ENCODE measurements at places on chromosomes 13 and 19.

DNA sequence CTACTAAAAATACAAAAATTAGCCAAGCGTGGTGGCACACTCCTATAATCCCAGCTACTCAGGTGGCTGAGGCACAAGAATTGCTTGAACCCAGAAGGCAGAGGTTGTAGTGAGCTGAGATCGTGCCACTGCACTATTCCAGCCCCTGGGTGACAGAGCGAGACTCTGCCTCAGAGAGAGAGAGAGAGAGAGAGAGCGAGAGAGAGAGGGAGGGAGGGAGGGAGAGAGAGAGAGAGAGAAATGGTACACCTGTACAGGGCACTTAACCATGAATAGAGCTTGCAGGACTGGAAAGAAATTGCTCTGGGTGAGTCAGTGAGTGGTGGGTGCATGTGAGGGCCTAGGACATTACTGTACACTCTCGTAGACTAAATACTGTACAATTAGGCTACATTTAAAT is 40.5 kb upstream of the SLC7A9 start:
- no peak for DNase-seq

DNA sequence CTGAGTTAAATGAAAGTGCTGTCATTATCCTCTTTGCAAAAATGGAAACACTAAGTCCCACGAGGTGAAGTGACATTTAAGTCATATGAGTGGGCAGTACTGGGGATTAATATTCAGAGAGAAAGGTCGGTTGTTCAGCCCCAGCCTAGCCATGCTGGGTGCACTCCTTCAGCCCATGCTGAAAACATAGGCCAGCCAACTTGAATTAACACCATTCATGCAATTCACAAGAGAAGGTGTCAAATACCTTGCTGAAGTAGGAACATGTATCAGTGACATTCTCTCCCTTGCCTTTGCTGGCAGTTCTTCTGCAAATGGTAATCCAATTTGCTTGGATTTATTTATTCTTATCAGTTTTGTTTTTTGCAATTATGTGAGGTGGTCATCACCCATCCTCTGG is 256.3 kb downstream of the DNAJC15 start:
- DNase-seq, result no peak

DNA sequence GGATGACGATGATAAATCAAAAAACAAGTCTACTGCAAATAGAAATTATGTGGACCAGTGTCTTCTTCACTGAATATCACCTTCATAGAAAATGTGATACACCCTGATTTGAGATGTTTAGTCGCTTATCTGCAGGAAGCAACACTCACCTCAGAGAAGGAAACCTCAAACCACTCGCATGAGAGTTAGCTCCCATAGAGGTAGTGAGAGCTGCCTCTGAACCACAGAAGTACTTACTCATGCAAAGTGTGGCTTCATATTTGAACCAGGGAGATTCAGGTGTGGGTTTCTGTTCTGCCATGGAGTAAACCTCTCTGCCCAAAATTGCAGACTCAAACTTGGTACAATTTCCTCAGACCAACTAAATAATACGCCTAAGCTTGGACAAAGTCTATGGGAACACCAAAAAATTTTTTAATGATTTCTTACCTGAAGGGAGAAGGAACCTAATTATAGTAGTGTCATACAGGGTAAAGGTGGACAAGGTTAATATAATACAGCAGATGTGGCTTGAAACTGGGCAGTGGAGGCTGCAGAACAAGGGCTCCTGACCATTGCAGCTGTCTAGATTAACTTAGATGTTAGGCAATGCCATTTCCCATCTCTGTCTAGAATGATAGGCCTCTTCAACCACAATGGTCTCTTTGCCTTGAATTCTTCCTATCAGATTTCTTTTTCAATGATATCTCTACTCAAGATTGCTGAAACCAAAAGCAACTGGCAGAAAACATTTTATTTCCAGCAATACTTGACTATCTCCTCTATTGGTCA is 29.6 kb upstream of the RCBTB2 start:
- no peak for DNase-seq

DNA sequence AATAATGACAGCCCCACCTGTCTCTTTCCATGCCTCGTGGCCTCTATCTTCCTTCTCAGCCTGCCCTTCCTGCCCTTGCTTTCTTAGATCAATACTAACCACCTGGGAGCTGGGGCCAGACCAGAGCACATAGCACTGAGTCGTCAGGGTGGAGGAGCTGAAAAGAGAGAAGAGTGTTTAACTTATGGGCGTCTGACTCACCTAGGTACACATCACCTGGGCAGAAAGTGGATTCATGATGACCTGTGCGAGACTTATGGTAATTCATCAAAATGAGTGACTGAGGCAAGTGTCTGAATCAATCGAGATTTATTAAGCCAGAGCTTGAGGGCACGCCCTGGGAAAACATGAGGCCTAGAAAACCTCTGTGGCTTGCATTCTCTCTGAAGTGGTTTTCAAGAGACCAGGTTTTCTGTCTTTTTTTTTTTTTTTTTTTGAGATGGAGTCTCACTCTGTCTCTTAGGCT is 19.2 kb downstream of the CEACAM6 start:
- DNase-seq, result no peak

DNA sequence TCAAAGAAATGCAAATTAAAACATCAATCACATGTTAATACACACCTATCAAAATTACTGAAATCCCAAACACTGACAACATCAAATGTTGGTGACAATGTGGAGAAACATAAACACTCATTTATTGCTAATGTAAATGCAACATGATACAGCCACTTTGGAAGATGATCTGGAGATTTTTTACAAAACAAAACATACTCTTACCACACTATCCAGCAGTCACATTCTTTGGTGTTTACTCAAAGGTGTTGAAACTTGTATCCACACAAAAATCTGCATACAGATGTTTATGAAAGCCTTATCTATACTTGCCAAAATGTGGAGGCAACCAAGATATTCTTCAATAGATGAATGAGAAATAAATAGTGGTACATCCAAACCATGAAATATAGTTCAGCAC is 1219.5 kb upstream of the PCDH20 start:
- DNase-seq, result no peak

DNA sequence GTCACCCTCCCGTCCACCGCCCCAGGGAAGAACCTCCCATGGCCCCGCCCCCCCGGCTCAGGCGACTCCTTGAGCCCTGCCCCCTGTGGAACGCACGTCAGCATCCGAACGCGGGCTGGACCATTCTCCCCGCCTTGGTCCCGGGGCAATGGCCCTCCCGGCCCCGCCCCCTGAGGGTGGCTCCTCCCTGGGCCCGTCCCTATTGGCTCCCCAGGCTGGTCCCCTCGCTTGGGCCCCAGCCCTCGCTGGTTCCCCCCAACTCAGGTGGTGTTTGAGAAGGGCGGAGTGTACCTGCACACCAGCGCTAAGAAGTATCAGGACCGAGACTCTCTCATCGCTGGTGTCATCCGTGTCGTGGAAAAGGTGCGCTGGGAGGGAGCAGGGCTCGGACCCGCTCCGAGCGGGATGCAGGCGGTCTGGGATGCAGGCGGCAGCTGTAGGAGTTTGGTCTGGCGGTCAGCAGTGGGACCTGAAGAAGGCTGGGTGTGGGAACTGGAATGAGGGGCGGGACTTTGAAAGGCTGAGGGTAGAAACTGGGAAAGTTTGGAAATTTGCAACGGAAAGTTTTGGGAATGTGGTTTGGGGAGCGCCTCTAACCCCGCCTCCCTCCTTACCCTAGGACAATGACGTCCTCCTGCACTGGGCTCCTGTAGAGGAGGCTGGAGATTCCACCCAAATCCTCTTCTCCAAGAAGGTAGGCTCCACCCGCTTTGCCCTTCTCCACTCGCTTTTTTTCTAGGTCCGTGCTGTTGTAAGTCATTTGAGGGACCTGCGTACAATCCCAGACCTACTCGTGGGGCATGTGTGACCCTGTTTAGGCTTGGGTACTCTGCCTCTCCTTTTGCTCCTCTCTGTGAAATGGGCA is 609 bp downstream of the TBC1D17 start:
- peak; percentile 95 for DNase-seq

DNA sequence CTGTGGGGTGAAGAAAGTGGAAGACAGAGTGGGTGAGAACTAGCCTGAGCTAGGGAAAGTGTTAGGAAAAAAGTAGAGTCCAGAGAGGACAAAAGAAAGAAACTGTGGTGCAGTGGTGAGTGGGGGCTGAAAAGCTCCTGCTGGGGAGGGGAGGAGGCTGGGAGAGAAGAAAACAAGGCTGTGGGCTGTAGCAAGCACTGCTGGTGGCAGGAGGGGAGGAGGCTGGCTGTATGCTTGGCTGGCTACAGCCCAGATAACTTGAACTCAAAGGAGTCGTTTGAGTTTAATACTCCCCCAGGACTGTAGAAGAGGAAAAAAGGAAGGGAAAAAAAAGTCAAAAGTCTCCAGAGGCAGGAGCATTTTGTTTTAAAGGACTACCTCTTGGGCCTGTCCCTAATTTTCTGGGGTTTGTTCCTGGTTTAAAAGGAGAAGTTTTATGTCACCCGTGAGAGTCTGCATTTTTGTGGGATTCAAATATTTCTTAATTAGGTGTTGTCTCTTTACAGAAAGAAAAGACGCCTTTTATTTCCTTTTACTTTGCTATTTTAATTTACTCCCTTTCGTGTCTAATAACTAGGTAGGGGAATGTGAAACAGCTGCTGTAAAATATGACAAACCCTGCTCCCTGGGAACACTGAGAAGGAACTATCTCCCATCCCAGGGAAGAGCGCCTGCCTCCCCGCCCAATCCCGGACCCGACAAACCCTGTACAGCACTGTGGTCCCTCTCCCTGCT is 21.7 kb downstream of the ZIC5 start:
- no peak for DNase-seq

DNA sequence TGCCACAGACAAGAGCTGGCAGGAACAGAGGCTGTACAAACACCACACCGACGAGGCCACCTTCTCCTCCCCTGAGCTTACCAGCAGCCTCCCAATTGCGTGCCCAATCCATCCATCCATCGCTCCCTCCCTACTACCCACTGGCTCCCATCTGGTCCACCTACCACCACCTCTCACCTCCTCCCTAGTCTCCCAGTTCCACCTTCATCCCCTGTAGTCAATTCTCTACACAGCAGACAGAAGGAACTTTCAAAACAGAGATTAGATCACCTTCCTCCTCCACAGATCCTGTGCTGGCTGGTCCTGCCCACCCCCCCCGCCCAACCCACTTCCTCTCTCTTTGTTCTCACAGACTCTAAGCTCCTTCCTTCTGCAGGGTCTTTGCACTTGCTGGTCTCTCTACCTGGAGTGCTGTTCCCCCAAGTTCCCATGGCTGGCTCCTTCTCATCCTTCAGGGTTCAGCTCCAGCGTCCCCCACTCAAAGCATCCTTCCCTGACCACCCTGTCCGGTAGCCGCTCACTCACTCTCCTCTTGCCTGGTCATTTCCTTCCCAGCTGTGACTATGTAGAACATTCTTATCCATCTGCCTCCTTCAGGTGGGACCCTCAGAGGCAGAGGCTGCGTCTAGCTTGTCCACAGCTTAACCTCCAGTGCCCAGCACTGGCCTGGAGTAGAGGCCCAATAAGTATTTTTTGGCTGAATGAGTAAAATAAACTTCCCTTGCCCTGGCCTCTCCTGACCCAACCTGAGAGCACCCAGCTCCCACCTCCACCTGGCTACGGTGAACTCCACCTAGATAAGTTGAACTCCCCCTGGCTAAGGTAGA is 23.0 kb downstream of the PIN1 start:
- DNase-seq, result no peak

- peak; percentile 19 for DNase-seq
Measured at GRCh38 chr13:93304868-93305613, 78.4 kb downstream of the GPC6 start.

GRCh38 chr19:43457809-43458208 is 7.6 kb downstream of the LYPD3 start:
- no peak for DNase-seq

DNA sequence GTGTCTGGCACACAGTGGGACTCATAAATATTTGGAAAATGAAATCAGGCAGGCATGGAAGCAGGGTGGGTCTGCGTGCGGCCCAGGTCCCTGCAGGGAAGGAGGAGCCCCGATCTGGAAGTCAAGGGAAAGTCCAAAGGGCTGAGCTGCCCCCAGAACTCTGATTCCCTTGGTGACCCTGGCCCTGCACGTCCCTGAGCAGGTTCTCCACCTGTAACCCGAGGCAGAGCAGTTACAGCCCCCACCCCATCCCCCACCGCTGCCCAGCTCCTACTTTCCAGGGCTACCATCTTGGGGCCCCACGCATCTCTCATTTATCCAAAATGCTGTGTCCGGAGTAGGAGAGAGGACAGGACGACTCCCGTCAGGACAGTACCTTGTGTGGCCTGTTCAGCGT is 2.1 kb downstream of the PLEKHF1 start:
- no peak for DNase-seq

GRCh38 chr13:69866555-69866954 is 241.1 kb upstream of the ATXN8OS start:
- no peak for DNase-seq

All from NCI-H1694 treated with DMSO at 0.1 percent for 48 hours (cell line).